Right atrium auricular region (tissue), 2 donors: ENCODE measurements at places on chromosomes 1 and 21. TPM values are rescaled to one million over a fixed set of nuclear protein-coding genes. Genes with fewer than 3 reads are reported as not detected.

DNA sequence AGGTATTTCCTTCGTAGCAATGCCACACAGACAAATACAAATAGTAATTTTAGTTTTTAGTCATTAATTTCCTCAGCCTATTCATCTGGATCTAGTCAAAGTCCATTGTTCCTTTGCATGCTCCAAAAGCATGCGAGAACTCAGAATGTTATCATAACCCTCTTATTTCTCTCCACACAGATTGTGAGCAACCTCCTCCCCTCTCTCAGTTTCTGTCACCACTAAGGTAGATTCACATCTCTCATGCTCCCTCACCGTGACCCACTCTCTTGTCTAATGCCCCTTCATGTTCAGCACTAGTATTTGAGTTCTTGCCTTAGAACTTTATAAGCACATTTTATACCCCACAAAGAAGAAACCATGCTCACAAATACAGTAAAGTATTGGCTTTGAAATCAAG is 582.4 kb downstream of the PLA2G4A start:
- DNase-seq: no peak

The KLHL17 gene
- 2.9 TPM for total RNA-seq

DNA sequence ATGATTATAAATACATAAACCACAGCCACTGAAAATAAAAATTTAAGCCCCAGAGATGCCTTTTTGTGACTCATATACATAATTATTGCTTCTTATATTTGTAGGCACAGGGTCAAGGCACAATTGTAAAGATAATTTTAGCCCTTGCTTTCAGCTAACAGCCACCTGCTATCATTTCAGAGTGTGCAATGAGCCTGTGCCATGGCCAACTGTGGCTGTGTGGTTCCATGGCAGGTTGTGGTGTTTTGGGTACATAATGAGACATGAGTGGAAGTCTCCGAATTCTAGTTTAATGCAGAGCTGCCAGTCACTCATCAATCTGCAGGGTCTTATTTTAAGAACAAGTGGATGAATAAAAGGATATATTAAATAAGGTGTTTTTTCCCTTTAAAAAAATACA is 346.9 kb upstream of the SNX7 start:
- DNase-seq: no peak

The IFNLR1 gene
- total RNA-seq: 3.7 TPM

GRCh38 chr1:218297461-218297860 is 12.4 kb downstream of the RRP15 start:
- DNase-seq: no peak

DNA sequence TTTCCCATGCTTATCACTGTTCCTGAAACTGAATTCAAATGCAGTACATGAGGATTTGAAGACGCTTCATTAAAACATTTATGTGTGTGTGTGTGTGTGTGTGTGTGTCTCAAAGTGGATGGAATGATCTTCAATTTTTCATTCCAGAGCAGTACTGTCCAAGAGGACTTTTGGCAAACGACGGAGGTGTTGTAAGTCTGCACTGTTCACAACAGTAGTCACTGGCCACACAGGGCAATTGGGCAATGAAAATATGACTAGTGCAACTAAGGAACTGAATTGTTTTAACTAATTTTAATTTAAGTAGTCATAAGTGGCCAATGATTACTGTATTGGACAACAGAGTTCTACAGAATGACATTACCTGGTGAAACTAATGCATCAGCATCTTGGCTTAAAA is 5.0 kb downstream of the TAF5L start:
- DNase-seq: no peak

DNA sequence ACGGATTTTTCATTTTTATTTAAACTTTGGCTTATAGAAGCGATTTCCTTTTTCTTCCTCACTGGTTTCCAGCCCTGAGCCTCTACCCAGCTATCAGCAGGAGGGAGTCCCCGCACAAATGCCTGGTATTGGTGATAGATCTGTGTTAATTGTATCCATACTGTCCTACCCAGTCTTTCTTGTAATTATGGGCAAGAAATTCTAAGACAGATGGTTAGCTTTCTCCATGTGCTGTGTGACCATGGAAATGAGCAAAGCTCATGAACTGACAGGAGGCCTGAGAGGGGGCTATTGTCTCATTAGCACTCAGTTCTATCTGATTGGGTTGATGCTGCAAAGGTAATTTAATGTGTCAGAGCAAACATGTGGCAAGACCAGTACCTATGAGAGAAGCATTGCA is 108.1 kb upstream of the IVNS1ABP start:
- no peak for DNase-seq

The FAM72A gene
- total RNA-seq: not detected

DNA sequence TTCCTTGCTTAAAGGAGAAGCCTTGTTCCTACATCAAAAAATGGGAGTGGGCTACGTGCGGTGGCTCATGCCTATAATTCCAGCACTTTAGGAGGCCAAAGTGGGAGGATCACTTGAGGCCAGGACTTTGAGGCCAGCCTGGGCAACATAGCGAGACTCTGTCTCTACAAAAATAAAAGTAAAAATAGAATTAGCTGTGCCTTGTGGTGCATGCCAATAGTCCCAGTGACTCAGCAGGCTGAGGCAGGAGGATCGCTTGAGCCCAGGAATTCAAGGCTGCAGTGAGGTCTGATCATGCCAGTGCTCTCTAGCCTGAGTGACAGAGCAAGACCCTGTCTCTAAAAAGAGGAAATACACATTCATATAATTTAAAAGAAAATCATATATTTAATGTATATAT is 127.1 kb downstream of the C1orf21 start:
- no peak for DNase-seq

GRCh38 chr1:175254190-175254589 is 61.6 kb upstream of the KIAA0040 start:
- no peak for DNase-seq

The USP21 gene
- total RNA-seq: 13.5 TPM

DNA sequence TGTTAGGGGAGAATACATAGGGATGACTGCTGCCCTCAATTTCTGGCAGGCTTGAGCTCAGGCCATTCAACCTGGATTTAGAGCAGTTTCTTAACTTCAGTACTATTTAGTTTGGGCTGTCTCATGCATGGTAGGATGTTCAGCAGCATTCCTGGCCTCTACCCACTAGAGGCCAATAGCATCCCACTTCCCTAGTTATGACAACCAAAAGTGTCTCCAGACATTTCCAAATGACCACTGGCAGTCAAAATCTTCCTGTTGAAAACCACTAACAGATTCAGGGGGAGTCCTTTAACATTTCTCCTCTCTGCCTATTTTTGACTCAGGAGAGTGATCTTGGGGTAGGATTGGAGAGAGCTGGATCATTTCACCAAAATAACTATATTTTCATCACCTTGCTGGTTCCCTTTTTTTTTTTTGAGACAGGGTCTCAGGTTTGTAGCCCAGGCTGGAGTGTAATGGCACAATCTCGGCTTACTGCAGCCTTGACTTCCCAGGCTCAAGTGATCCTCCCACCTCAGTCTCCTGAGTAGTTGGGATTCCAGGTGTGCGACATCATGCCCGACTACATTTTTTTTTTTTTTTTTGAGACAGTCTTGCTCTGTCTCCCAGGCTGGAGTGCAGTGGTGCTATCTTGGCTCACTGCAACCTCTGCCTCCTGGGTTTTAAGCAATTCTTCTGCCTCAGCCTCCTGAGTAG is 8.7 kb downstream of the GNAT2 start:
- no peak for DNase-seq

The DENND1B gene
- 11.8 TPM for total RNA-seq

GRCh38 chr1:10253755-10254154 is 43.4 kb downstream of the KIF1B start:
- DNase-seq: no peak
